ENCODE measurements at places on chromosomes 7 and 10.

DNA sequence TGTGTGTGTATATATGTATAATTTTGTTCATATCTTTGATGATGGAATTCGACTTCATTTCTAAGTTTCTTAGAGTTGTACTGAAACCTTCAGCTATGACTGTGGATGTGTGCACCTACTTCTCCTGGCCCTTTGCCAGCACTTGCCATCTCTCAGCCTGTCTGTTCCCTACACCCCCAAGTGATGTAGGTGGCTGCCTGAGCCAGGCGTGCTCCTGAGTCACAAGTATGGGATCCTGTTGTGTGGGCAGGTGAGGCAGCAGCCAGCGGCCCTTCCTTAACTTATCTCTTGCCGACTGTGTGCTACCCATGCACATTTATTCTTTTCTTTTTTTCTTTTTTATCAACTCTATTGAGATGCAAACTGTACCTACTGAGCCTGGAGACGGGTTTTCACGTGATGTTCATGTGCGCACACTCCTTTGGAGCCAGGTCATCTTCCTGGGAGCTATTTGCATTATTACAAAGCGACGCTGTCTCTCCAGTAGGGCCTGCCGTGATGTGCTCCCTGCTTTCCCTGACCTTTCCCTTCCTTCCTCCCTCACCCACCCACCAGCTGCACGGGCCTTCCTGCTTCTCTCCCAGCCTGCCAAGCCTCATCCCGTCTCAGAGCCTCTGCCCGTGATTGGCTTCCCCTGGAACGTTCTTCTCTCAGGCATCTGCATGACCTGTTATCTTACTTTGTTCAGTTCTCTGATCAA is 31.3 kb upstream of the GALNT11 start:
- DNase-seq: no peak

DNA sequence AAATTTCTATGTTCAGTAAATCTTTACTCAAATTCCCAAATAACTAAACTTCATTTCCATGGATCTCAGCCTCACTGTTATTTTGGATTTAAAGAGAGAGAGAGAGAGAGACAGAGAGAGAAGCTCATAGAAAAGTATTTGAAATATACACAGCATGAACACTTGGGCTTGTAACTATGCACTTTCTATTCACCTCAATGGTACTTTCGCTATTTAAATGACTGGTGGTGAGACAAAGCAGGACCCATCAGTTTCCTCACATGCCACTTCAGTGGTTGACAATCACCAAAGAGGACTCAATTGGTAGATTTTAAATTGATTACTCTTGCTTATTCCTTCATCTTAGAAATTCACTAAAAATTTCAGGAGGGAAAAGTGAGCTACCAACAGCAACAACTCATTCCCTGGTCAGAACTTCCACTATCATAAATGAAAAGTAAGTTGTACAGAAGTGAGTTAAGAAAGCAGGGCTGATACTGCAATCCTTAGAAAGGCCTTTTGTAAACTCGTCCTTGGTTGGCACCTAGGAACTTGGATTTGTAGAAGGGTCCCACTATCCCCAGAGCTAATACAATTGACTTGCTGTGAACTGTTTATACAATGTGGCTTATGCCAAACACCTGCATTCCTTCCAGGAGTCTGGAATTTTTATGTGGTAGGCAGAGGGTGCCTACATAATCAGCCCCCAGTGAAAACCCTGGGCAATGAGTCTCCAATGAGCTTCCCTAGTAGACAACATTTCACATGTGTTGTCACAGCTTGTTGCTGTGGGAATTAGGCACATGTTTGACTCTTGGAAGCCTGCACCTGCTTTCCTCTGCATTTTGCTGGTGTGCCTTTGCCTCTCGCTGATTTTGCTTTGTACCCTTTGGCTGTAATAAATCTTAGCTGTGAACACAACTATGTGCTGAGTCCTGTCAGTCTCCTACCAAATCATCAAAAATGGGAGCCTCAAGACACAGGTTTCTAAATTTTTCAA is 10.8 kb downstream of the ERLIN1 start:
- DNase-seq: no peak

DNA sequence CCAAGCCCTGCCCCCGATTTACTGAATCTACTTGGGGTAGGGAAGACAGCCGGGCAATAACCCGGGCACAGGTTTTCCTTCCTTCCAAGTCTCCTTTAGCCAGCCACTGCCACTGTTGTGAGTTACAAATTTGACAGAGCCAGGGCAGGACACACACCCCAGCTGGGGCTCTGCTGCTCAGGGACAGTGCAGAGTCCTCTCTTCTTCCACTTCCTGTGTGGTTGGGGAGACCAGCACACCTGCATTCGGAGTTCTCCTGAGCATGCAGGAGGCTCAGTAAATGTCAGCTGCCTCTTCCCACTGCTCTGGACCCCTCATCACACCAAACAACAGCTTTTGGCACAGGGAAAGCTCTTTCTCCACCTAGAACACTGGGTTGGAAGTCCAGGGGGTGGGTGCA is 21.3 kb downstream of the CHST15 start:
- no peak for DNase-seq

DNA sequence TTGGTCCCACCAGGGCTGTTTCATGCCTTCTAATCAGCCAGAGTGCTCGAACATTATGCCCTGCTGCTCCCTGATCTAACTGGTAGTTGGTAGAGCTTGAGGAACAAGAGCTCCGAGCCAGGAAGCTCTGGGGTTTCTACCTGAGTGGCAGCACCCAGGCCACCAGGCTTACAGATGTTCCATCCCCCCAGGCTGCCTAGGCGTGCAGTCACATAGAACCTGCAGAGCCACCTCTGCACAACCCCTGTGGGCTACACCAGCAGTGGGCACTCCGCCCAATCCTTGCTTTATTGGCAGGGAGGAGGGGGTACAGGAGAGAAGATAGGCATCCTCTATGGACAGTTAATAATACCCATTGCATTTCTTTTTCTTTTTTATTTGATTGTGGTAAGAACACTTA is 21.8 kb downstream of the MAP3K8 start:
- DNase-seq: no peak
